ENCODE measurements at places on chromosomes 5 and 9. TPM values are rescaled to one million over a fixed set of nuclear protein-coding genes. Genes with fewer than 3 reads are reported as not detected.

SPINK5 gene
- 19.7 TPM for total RNA-seq

TAF11L13 gene
- total RNA-seq, result not detected

DMGDH gene
- total RNA-seq, result 0.84 TPM

SPARC gene
- total RNA-seq, result 55.2 TPM

CTXN3 gene
- total RNA-seq, result not detected

CCNJL gene
- 23.1 TPM for total RNA-seq

ADCY2 gene
- total RNA-seq, result 8.7 TPM

INSL4 gene
- total RNA-seq, result not detected

ZNF354C gene
- total RNA-seq, result 8.1 TPM

SEPTIN8 gene
- 60.4 TPM for total RNA-seq

GADD45G gene
- total RNA-seq, result 1.8 TPM

RMI1 gene
- total RNA-seq, result 17.0 TPM

SLC46A2 gene
- not detected for total RNA-seq

C5orf63 gene
- total RNA-seq, result 9.1 TPM

PKD2L2 gene
- not detected for total RNA-seq

OR5C1 gene
- not detected for total RNA-seq

NR6A1 gene
- total RNA-seq, result 86.4 TPM

OTP gene
- total RNA-seq, result not detected

TSSK1B gene
- total RNA-seq, result 0.29 TPM

ZNF782 gene
- 11.8 TPM for total RNA-seq

CDC14B gene
- 53.2 TPM for total RNA-seq

PCA3 gene
- 0.31 TPM for total RNA-seq

FOXD4L5 gene
- total RNA-seq, result 0.29 TPM

FABP6 gene
- 0.55 TPM for total RNA-seq

CRHBP gene
- 1.1 TPM for total RNA-seq

OLFML2A gene
- total RNA-seq, result 2.2 TPM

EGFL7 gene
- 16.3 TPM for total RNA-seq

ARID3C gene
- total RNA-seq, result 12.0 TPM

Measured in progenitor cell of endocrine pancreas (in vitro differentiated cells).